ENCODE measurements at places on chromosomes 11 and 22. TPM values are rescaled to one million over a fixed set of nuclear protein-coding genes. Genes with fewer than 3 reads are reported as not detected.

- no peak for DNase-seq
These were observed 437.0 kb downstream of the TBC1D22A start for GRCh38 chr22:47199261-47199978.

DNA sequence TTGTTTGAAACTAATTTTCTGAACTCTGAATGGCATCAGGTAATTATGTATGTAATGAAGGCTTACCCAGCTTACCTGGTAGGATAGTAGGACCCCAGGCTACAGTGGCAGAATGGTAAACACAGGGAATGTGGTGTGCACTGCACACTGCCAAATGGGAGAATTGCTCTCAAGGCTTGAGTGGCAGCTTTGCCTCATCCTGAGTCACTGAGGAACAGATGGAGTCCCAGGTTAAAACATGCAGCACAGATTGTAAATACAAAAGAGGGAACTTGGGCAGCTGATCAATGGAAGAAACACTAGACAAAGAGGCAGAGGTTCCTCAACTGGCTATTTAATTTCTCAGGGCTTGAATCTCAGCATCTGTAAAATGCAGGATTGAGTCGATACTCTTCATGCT, 24.4 kb downstream of the GPR83 start:
- no peak for DNase-seq

DNA sequence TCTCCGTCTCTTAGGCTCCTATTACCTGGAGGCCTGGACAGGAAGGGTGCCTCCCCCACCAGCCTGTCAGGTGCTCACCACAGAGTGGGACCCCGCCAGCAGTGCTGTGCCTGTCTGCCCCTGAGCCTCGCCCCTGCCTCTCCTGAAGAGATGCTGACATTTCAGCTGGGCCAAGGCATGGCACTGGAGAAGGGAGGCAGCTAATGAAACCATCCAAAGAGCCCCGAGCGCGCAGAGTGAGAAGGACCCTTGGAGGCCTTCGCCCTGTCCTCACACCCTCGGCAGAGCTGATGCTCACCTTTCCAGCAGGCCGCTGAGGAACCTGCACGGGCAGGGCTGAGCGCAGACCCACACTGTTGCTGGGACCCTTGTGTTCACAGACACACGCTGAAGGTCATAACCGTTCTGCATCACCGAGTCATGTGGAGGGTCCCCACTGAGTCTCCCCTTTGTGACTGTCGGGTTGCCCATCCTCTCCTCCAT, 2.1 kb upstream of the LRFN4 start:
- DNase-seq = no peak

DNA sequence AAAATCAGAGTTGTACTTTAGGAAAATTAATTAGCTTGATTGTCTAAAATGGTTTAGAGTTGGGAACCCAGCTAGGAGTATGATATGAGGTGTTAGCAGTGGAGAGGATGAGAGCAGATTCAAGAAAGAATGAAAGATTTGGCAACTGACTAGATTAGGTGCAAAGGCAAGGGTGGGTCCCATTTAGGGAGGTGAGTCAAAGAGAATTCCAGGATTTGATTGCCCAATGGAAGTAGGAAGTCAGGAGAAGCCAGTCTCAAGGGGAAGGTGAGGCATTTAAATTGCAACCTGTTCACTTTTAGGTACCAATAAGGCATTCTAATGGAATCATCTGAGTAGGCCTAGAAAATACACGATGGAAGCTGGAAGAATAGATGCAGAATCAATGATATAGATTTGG, 3.6 kb upstream of the CKAP5 start:
- DNase-seq = no peak

GRCh38 chr11:62592146-62592815, 958 bp upstream of the TUT1 start:
- no peak for DNase-seq

GRCh38 chr22:47034076-47034808, 271.8 kb downstream of the TBC1D22A start:
- no peak for DNase-seq

GRCh38 chr11:122668562-122669090, 13.1 kb downstream of the UBASH3B start:
- DNase-seq = no peak

DNA sequence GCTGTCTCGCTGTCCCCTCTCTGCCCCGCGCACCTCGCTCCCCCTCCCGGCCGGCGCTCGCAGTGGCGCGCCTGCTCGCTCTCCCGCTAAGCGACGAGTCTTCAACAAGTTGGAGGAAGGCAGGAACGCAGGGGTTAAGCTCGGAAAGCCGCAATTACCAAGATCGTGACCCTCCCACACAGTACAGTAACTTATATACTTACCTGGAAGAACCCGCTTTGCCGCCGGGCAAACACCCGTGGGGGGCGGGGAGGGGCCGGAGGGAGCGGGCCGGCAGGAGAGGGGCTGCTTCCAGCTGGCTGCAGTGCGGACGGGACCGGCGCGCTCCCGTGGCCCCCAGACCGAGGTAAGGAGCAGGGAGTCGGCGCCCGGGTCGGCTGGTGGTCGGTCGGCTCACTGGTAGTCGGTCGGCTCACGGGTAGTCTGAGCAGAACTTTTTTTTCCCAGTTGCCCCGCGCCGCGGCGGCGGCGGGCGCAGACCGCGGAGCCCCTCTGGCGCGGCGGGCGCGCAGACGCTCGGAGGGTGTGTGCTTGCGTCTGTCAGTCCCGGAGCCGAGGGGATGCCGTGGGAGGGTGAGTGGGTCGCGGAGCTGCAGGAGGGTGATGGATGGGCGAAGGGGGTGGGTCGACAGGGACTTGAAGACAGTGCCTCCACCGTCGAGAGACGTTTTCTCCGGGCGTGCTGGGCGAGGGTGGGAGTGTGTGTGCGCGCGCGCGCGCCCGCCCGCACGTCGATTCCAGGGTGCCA, 101.2 kb upstream of the HSD17B12 start:
- DNase-seq = no peak

GRCh38 chr11:3823303-3823702, 14.9 kb downstream of the PGAP2 start:
- DNase-seq = peak; percentile 55

GRCh38 chr11:134125507-134125906, 56.6 kb downstream of the JAM3 start:
- no peak for DNase-seq

DNA sequence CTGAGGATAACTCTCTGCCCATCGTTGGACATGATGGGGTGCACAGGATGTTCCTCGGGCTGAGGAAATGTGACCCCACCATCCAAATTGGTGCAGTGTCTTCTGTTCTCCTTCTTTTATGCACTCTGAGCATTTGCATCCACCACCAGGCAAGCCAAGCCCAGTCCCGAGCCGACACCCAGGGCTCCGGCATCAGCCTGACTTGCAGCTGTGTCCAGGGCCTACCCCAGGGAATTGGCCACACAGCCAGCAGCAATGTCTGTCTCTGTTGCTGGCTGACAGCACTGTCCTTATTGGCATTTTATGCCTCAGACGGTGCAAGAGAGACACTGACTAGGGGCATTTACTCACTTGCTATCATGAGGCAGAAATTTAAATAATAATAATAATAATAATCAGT, 25.4 kb upstream of the CPT1A start:
- no peak for DNase-seq

GRCh38 chr11:12800032-12800671, 125.9 kb downstream of the TEAD1 start:
- peak; percentile 82 for DNase-seq

DNA sequence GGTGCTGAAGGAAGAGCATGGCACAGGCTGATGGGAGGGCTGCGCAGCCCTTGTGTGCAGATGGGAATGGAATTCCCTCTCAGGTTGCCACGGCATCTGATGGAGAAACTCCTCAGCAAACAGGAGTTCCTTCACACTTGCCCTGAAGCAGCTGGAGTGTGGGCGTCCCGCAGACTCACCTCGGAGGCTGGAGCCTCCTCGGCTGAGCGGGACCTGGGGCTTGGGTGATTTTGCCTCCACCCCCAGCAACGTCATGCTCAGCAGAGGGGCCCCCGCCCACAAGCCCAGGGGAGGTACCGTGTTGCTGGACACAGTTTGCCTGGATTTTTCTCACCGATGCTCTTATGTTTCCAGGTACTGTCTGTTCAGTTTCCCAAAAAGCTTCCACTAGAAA, 63.4 kb downstream of the MYO7A start:
- no peak for DNase-seq

DNA sequence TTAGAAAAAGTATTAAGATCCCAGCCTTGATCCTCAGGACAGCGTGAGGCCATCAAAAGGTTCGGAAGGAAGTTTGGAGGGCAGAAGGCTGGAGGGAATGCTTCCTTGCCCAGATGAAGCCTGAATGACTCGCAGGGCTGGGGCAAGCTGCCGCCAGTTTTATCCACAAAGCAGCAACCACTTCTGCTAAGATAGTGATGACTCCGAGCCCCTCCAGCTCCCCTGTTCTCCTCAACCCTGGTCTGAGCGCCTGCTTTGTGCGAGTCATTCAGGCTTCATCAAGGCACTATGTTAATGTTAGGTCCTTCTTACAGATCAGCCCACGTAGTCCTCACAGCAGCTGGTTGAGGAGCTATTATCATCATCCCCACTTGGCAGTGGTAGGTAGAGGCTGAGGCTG, 158.8 kb downstream of the COMMD9 start:
- no peak for DNase-seq

The CRACR2B gene
- 55.7 TPM for total RNA-seq

The C11orf24 gene
- total RNA-seq = 46.4 TPM

The VSIG10L2 gene
- total RNA-seq = not detected

The SCUBE1 gene
- not detected for total RNA-seq

The GDPD5 gene
- total RNA-seq = 8.5 TPM

Data from epithelial cell of proximal tubule (primary cell).